ENCODE measurements at places on chromosomes 13 and 19.
A peak's percentile ranks its signal among the peaks of the same experiment; 100 is the strongest.

GRCh38 chr19:30223866-30224688, 148.1 kb upstream of the ZNF536 start:
- no peak for DNase-seq

- DNase-seq: no peak
These were observed 209.6 kb downstream of the ATP8A2 start for GRCh38 chr13:25581351-25581750.

- no peak for DNase-seq
These were observed 2.4 kb downstream of the KLK1 start for GRCh38 chr19:50821248-50821612.

DNA sequence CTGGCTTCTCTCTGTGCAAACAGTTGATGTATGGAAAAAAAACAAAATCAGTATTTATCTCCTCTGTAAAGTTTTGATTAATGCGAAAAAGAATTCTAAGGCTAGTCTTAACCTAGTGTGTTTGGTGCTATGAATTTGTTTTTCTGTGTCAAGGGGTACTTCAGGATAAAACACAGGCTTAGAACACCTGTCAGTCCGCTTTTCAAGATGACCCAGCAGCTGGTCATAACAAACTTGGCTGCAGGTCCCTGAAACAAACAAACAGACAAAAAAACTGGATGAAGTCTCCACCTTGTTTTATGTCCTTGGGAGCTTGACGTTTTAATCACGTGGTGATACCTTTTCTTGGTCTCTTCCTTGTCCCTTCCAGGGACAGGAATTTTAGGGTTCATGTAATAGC, 689.3 kb downstream of the UQCRFS1 start:
- DNase-seq: no peak

- DNase-seq: no peak
These were observed 917 bp downstream of the FBXW9 start for GRCh38 chr19:12695514-12695913.

DNA sequence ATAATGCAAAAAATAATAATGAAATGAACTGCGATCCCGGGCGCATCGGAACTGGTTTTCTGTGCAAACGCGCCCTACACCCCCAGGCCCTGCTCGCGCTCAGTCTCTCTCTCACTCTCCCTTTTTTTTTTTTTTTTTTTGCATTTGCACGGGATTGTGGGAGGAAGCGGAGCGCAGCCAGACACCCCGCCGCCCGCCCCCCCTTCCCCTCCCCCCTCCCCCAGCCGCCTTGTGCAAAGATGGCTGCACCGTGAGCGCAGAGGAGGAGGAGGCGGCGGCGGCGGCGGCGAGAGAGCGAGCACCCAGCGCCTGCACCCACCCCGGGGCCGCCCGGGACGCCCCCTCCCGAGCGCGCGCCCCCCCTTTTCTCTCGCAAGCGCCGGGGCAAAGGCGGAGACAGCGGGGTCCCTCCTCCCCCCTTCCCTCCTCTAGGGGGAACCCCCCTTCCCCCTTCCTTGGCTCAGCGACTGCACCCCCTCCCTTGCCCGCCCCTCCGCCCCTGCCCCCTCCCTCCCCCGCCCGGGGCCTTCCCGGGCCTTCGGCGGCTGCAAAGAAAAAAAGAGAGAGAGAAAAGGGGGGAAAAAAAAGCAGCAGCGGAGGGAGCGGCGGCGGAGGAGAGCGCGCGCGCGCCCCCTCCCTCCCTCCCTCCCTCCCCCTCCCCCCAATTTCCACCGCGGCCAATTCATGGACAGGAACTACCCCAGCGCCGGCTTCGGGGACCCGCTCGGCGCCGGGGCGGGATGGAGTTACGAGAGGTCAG, at the start of gene PRR12:
Gene PRR12 (plus strand): TSS at position 212 of the 760 bp plus-strand sequence. CDS start 473 bp downstream, at position 685.
- DNase-seq: peak; percentile 92

DNA sequence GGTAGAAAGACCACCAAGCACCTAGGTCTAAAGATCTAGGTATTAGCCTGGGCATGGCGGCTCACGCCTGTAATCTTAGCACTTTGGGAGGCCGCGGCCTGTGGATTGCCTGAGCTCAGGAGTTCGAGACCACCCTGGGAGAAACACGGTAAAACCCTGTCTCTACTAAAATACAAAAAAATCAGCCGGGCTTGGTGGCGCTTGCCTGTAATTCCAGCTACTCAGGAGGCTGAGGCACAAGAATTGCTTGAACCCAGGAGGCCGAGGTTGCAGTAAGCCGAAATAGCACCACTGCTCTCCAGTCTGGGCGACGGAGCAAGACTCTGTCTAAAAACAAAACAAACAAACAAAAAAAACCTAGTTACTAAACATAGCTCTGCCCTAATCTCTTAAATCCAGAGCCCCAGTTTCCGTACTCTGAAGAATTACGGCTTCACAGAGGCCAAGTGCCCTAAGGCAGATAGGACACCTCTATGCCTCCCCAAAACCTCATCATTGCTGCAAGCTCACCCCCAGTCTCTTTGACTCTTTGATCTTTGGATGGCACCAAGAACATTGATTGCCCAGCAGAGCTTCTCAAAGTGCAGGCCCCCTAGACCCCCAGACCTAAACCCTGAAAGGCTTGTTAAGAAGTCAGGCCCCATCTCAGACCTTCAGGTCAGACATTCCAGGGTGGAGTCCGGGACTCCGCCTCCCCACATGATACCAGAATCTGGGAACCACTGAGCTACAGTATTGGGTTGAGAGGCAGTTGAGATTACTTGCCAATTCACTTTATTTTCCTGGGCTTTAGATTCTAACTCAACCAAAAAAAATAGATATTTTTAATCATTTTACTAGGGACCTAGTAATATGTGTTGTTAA, 2.8 kb downstream of the COL4A2 start:
- no peak for DNase-seq
